ENCODE measurements at places on chromosomes 4 and X.

GRCh38 chrX:68433155-68433980 is at the start of gene OPHN1:
TSS of gene OPHN1 (minus strand) at chrX:68433495. CDS start at chrX:68433020, 475 bp downstream.
- DNase-seq = peak; percentile 56

DNA sequence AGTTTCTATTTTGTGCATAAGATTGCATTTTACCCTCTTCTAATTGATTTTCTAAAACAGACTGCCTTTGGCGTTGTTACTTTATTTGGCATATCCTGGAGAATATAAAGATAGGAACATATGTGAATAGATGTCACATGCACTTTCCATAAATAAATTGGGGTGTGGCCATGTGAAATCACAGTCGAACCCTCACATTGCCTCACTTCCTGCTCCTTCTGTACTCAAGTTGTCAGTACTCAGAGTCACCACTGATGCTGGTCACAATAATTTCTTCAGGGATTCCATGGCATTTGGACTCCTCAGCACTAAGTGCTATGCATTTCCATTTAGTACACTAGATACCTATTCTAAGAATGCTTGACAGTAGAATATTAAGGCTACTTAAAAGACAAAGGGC is 1.4 kb upstream of the EMCN start:
- no peak for DNase-seq

GRCh38 chr4:28776004-28776403 is 1915.4 kb downstream of the STIM2 start:
- DNase-seq = no peak

DNA sequence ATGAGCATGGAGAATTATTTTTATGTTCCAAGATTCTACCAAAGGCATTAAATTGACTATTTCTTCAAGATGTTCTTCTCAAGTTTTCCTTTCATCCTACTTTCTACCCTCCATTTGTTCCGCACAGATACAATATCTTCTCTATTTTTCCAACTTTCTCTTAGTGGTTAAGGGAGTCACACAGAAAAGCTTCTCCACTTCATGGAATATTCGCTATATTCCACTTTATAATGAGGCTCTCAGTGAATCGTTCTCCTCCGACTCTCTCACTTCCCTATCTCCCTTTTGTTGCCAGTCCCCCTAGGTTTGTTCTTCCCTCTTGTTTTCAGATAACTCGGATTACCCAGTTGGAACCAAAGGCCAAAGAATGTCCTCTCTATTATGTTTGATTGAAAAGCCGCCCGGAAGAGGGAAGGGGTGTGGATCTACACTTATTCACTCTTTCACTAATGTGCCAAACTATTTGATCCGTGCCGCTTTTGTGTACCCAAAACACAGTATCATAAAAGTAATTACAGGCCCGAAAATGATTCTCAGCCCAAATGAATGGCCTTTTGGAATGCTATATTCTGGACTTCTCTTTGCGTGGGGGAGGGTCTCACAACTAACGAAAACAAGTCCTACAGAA is 1.2 kb downstream of the SH3D19 start:
- DNase-seq = no peak

GRCh38 chr4:59122626-59123025 is 2012.4 kb upstream of the IGFBP7 start:
- no peak for DNase-seq

DNA sequence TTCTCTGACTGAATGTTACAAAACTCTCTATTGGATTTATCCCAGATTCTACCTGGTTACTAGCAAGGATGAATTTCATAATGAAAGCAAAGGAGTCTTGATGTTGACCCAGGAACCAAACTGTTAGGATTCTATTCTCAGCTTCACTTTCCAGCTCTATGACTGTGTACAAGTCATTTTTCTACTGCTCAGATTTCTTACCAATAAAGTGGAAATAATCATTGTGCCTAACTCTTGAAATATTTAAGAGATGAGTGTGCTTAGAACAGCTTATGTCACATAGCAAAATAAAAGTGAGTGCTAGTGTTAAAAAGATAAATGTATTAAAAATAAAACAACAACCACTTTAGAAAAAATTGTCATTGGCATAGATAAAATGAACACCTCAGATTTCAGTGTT is 45.6 kb downstream of the EPHA5 start:
- DNase-seq = no peak

DNA sequence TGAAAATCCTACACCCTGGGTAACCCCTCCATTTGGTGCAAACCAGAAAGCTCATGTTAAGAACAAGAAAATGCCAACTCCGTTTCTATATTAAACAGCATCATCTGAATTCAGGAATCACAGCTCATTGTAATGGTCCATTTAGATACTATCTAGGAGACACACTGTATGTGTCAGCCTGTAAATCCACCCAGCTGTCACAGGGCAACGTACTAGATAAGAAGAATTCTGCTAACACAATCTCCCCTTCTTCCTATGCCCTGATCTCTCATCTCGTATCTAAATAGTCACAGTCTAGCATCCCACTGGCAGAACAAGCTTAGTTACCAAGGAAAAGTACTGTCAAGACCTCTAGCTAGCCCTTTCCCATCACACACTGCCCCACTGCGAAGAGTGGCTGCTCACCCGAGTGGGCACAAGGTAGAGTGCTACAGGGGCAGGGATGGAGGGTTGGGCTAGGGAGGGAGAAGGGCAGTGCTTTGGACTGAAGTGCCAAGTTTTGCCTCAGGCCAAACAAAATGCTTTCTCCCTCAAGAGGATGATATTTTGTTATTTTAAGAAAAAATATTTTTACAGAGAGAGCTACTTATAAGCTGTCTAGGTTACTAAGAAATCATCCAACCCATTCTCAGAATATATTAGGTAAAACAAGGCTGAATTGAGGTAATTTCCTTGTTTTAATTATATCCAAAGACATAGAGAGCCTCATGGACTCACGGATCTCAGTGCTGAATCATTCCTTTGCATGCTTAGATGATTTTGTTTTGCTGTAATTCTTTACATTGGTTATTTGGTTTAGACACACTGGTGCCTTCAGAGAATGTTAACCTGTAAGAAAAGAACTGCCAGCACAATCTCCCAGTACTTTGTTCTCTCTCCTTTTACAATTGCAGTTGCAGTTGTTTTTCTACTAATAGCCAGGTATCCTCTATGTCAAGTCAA is 196.6 kb downstream of the PRDM5 start:
- DNase-seq = no peak
